ENCODE measurements at places on chromosomes 3 and 15.

DNA sequence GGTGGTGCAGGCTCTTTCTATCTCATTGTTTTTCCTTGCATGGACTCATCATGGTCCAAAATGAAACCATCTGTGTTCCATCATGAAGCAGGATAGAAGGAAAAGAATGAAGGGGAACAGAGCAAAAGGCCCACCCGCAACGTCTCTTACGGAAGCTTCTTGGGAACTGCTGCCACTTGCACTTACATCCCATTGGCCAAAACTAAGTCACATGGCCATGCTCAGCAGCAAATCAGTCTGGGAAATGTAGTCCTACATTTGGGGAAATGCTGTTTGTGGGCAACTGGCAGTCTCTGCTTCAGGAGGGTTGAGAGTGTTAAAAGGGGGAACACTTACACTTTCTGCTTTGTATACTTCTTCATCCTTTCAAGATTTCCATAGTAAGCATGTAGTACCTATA is 191.6 kb downstream of the SV2B start:
- no peak for DNase-seq

DNA sequence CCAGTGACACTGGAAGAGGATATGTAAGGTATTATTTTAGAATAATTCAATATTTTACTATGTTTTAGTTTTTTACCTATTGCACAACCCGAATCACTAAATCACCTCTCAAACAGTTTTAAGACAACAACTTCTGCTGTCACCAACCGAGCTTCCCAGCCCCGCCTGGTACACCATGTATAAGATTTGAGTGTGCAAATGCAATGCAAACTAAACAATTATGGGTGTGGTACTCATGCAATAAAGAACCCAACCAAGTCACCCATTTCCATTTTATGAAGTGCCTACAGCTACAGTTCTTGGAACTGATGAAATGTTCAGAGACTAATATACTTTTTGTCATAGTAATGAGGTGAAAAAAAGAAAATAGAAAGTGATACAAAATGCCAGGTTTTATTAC is 256.2 kb downstream of the TAFA4 start:
- DNase-seq, result no peak

GRCh38 chr3:173618703-173619102 is 221.2 kb downstream of the NLGN1 start:
- DNase-seq, result no peak

DNA sequence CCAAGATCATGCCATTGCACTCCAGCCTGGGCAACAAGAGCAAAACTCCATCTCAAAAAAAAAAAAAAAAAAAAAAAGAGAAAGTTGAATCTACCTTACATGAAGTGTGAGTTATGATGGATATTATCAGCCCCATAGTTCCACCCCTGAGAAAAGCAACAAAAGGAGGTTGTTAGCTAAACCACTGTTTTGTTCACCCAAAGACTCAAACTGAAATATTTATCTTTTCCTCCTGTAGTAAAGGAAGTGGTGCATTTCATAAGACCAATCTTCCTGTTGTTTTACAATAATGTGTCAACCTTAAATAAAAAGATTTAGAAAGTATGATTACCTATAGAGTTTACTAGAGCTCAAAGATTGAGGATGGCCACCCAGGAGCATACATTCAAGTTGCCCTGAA is 18.7 kb upstream of the TRMT10C start:
- no peak for DNase-seq

DNA sequence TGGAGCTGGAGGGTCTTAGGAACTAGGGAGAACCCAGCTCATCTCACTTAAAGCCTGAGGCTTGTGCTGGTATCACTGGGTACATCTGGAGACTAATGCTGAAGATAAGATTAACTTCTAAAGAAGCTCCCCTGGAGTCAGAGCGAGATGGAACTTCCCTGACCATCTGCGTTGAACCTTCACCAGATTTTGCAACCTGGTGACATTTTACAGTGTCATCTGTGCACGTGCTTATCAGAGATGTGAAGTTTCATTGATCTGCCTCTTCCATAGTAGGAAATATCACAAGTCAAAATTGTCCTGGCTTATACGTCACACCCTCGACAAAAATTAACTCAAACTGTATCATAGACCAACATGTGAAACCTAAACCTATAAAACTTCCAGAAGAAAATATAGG is 395.5 kb downstream of the SHQ1 start:
- no peak for DNase-seq

DNA sequence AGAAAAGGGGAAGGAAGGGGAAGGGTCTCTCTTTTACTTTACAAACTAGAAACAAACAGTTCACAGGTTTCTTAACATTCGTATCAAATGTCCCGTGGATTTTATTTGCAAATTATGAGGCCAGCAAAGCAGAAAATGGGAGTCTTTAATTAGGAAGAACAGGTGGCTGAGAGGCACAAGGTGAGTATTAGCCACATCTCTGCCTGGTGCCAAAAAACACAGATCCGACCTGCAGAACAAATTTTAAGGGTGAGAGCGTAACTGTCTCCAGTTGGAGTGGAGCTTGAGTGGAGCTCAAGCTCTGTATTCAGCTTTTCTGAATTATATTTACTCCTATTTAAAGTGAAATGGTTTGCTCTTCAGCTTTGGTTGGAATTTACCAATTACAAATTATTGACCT is 1004.9 kb downstream of the FHIT start:
- DNase-seq, result no peak

DNA sequence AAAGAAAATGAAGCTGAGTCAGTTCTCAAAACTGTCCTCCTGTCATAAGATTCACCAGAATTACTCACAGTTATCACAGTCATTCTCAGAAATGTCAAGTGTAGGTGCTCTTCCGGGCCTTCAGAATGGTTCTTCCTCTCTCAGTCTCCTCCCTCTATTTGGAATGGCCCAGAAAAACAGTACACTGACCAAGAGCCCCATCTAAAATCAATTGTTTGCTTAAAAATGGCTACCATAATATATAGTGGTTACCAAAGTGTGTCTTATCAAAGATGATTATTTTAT is 99.8 kb downstream of the MECOM start:
- no peak for DNase-seq

- DNase-seq, result no peak
These were observed 100.7 kb downstream of the MEX3B start for GRCh38 chr15:81945014-81945615.

GRCh38 chr3:66702126-66702525 is 201.3 kb upstream of the LRIG1 start:
- DNase-seq, result no peak

Measured in Jurkat, Clone E6-1 (cell line).